ENCODE measurements at places on chromosomes 1 and 21.

DNA sequence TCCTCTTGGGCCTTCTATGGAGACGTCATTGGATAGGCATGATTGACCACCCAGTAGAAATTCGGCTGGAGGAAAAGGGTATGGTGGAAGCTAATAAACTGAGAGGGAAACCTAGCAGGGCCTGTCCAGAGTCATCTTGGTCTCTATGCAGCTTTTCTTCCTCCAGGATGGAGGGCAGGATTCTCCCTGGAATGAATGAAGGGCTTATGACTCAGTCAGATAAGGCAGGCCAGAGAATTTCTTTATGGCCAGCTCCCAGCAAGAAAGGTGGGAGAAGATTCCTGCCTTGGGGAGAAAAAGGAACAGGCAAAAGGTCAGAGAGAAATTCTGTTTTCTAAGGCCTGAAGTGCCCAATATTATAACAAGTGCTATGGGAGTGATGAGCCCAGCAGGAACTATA, 17.1 kb downstream of the FBLIM1 start:
- DNase-seq = no peak

- peak; percentile 94 for DNase-seq
Observed at GRCh38 chr1:2194898-2195673, 514 bp upstream of the FAAP20 start.

GRCh38 chr1:65813956-65814355, 21.3 kb downstream of the PDE4B start:
- DNase-seq = no peak

DNA sequence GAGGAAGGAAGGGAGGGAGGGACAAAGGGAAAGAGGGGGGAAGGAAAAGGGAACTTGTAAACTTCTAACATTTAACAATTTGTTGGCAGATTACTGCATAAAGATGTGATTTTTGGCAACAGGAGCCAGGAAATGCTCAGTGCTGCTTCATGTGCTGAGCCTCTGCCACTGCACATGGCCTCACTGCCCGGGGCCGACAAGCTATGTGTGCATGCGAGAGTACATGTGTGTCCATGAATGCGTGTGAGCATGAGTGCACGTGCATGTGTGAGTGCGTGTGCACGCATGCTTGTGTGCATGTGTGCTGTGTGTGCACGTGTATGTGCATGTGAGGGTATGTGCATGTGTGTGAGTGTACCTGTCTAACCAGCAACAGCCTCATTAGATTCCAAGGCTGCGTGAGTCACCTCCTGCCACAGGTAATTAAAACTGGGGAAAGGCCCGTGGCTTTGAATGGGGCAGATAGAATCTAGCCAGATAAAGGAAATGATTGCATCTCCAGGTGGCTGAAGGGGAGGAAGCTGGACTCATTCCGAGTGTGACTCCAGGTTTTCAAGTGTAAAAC, 41.4 kb upstream of the TSPEAR start:
- DNase-seq = no peak

All from Right ventricle myocardium inferior (tissue), 1 donor.